MV-4-11 (cell line): ENCODE measurements at places on chromosomes 2 and 18.
A peak's percentile ranks its signal among the peaks of the same experiment; 100 is the strongest.

- no peak for DNase-seq
Observed at GRCh38 chr18:13252686-13253410, 34.3 kb downstream of the LDLRAD4 start.

GRCh38 chr2:16154501-16155280, 214.3 kb downstream of the MYCN start:
- DNase-seq = no peak

DNA sequence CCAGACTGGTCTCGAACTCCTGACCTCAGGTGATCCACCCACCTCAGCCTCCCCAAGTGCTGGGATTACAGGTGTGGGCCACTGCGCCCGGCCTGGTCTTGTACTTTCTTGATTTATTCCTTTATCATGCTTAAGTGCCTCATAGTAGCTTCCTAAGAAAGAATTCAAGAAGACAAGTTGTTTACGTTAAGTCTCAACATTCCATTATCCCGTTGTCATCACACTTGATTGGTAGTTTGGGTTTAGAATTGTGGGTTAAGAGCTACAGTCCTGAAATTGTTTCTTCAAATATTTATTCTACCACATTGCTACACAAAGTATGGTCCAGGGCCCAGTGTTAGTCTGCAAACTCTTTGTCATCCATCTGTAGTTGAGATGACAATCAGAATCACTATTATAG, 194.0 kb downstream of the VWC2L start:
- no peak for DNase-seq

DNA sequence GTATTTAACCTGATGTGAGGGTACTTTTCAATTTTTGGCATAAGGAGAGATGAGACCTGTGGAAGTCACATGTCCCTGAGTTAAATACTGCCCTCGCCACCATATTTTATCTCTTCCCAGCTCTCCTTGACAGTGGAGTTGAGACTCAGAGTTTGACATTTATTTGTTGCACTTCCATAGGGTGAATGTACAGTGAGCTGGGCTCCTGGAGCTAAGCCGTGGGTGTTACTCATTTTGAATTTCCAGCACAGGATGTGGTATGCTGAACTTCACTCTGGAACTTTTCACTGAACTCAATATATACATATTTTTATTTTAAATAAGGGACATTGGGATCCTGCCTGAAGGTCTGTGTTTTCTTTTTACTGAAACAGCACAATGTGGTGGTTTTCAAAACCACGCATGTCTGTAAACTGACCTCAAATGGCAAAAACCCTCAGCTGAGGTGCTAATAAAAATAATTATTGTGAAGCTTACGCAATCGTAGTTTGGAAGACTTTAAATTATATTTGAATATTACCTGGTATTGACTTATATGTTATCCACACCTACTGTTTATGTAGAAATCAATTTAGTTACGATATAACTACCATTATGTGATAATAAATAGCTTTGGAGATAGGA, 12.1 kb downstream of the RNF144A start:
- DNase-seq = peak; percentile 21

- no peak for DNase-seq
Observed at GRCh38 chr2:239721531-239721930, 303.6 kb downstream of the NDUFA10 start.

DNA sequence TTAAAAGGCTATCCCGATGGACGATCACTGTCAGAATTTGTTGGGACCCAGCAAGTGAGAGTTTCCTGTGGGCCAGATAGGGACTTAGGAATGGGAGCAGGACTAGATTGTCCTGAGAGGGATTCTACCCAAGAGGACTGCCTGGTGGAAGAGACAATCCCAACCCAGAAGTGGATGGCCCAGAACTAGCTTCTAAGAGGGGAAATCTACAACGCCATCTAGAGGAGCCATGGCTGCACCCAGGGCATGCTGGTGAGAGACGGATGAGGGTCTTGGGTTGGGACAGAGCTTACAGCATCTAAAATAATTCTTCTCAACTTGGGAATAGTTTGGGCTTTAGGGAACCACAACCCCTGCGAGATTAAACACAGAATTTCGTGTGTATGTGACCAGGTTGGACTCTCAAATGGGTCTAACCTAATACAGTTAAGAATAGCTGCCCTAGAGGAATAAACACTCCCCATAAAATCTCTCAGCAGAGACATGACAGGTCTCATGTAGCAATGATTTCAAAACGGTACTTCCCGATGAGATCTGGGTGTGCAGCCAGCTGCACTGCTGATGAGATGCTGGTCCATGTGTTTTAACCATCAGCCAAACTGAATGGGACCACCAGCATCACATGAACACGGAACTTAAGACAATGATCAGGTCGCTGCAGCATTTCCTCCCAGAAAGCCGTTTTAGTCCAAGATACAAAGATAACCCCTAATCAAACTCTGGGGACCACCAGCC, 50.8 kb downstream of the CCBE1 start:
- DNase-seq = no peak

DNA sequence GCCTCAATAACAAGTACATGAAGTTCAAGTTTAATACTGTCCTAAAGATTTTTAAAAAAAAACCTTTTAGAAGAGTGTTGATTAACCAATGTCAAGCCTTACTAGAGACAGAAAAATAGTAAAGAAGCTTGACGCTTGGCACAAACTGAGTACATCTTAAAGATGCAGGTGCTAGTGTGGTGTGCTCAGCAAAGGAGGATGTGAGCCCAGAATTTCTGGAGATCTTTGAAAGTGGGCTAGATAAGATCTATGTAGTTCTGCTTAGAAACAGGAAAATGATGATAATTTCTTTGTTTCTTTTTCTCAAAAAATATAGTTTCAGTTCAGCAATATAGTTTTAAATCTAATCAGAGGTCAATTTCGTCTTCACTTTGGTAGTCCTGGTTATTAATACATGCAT, 118.3 kb upstream of the KLHL14 start:
- no peak for DNase-seq

DNA sequence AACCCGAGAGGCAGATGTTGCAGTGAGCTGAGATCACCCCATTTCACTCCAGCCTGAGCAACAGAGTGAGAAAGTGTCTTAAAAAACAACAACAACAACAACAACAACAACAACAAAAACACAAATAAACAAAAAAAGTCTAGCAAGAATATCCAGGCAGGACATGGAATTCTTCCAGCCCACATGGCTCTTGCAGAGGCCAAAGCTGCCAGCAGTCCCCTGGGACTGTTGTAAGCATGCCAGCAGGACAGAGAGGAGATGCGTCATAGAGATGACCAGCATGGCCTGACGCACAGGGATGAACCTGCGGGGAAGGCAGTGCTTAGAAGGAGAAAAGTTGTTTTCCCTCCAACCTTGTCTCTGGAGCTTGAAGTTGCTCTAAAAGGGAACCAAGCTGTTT, 182.3 kb upstream of the PGAP1 start:
- no peak for DNase-seq

- DNase-seq = no peak
Observed at GRCh38 chr2:183490489-183490888, 366.2 kb downstream of the NUP35 start.

- DNase-seq = no peak
Observed at GRCh38 chr2:149103081-149103620, 64.7 kb downstream of the LYPD6B start.

DNA sequence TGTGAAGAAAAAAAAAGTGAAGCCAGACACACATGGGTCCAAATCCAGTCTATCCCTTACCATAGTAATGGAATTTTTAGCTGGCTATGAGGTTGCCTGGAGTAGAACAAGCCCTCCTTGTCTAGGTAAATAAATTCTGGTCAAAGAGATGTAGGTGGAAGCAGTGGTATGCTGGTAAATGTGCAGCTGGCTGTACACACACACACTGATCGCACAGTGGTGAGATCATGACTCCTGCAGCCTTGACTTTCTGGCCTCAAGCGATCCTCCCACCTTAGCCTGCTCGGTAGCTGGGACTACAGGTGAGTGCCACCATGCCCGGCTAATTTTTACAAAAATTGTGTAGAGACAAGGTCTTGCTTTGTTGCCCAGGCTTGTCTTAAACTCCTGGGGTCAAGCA, 90.5 kb upstream of the FBXO11 start:
- no peak for DNase-seq

DNA sequence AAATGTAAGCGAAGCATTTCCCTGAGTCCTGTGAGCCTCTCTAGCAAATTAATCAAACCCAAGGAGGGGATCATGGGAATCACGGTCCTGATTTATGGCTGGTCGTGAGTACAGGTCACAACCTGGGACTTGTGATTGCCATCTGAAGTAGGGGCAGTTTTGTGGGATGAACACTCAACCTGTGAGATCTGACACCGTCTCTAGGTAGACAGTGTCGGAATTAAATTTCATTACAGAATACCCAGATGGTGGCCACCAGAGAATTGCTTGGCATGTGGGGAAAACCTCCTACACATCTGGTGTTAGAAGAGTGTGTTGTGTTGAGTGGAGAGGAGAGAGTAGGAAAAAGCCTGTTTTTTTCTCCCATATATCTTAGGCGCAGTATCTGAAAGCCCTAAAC, 12.5 kb downstream of the CAPN14 start:
- DNase-seq = no peak

GRCh38 chr18:54255141-54255540, 14.2 kb upstream of the POLI start:
- no peak for DNase-seq

DNA sequence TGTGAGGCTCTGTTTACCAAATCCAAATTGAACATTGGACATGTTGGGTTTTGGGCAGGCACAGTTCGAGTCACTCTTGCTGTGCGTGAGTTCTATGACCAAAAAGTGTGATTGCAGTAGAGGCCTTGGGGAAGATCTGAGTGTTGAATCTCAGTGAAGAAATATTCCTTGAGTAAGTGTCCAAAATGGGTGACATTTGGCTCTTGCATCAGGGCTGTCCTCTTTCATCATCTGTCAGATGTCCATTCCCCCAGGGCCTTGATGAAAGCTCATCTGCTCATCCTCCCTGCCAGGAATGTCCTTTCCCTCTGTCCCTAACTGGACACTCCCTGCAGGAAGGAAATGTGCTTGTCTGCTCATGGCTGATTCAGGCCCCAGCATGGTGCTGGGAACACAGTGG, 6.4 kb upstream of the SFTPB start:
- DNase-seq = peak; percentile 49

GRCh38 chr18:72147830-72148229, 396.3 kb downstream of the CBLN2 start:
- no peak for DNase-seq

DNA sequence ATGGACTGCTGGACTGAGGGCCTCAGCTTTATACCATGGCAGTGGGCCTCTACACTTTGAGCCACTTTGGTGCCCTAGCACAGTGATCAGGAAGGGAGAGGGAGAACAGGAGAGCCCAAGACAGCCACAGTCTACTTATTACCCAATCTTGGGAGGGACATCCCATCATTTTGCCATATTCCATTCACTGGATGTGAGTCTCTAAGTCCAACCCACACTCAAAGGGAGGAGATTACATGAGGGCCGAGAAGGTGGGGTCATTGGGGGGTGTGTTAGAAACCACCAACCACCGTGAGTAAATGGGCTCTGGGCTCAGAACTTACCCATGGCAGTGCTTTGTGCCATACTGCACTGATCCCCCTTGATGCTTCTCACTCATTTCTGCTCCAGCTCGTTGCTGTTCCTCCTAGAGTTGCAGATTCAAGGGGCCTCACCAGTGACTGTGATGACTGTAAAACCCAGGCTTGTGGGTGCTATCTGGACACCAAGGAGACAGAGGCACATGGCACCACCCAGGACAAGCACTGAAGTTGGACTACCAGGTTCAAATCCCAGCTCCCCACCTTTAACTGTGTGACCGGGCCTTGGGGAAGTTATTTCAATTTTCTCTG, 97.6 kb upstream of the RAB6C start:
- DNase-seq = no peak

DNA sequence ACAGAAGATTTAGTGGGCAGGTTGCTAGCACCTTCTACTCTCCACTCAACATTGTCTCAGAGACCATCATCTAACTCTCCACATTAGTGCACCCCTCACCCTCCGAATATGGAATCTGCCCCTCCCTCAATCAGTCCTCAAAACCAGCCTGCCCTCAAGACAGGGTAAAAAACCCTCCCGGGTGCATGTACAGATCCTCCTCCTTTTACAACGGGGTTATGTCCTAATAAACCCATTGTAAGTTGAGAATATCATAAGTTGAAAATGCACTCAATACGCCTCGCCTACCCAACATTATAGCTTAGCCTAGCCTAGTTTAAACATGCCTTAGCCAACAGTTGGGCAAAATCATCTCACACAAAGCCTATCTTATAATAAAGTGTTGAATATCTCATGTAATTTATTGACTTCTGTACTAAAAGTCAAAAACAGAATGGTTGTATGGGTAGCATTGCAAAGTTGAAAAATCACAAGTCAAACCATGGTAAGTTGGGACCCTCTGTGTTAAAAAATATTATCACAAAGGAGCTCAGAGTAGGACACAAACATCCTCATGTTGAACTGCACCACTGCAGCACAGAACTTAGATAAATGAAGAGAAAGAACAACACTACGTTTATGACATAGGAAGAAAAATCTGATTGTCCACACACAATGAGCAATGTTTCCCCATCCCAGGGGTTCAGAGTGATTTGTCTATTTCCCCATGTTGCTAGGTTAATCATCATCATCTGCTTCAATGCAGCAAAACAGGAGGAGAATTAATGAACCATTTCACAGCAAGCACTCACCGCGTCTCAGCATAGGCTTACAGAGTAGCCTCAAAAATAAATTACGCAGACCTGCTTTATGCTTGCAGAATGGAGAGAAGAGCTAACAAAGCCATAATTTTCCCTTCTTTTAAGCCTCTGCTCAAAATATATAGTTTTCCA, 184.1 kb upstream of the ARL4C start:
- no peak for DNase-seq

- DNase-seq = no peak
Observed at GRCh38 chr2:72991980-72992733, 74.8 kb downstream of the EMX1 start.

- DNase-seq = no peak
Observed at GRCh38 chr2:217711188-217711587, 291.6 kb downstream of the TNS1 start.

- no peak for DNase-seq
Observed at GRCh38 chr2:201261906-201262305, 1.6 kb downstream of the CASP8 start.

- DNase-seq = no peak
Observed at GRCh38 chr2:237485844-237486243, 1.2 kb upstream of the MLPH start.

DNA sequence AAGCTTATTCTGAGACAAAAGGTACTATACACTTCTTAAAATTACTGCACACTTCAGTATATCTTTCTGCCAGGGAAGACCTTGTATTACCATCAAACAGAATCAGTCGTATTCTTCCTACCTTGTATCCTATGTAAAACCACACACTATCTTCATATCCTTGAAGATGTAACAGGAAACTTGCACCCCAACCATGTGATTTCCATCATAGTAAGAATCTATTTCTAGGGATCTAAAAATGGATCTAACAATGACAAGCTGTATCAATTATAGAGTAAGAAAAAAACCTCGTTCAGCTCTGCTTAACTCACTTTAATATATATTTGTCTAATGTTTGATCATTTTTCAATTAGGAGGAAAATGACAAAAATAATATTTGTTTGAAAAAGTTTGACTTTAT, 60.2 kb downstream of the WDR75 start:
- no peak for DNase-seq

DNA sequence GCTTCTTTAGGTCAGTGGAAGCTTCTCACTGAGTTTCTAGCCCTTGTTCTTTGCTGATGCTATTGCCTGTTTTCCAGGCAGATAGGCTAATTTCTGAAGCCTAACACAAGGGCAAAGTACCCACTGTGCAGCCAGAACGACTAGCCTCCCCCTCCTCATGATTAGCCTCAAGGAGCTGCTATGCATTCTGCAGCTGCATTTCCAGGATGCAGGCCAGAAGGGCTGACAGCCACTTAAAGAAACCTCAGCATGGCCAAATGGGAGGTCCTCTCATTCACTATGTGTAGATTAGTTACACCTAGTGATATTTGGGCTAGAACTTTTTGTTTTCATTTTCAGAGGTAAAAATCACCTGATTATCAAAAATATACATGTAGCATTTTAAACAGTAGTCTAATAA, 216.0 kb downstream of the RAD51AP2 start:
- no peak for DNase-seq
